NCI-H446 treated with DMSO at 0.1 percent for 48 hours (cell line): ENCODE measurements at places on chromosomes 7 and 10.

DNA sequence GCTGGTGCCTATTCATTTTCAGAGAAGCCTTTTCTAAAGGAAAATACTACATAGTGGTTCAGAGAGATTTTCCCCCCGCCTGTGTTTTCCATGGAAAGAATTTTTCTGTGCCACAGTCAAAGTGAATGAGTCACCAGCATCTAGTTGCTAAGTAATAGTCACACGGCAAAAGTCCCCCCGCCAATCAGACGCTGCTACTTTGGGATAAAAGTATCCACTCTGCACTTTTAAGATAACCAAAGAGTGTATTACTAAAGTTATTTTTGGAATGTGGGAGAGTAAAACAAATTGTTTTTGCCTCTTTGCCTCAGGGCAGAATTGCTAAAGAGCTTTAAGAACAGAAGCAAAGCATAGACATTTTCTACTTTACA is 23.5 kb downstream of the ABLIM1 start:
- peak; percentile 42 for DNase-seq

DNA sequence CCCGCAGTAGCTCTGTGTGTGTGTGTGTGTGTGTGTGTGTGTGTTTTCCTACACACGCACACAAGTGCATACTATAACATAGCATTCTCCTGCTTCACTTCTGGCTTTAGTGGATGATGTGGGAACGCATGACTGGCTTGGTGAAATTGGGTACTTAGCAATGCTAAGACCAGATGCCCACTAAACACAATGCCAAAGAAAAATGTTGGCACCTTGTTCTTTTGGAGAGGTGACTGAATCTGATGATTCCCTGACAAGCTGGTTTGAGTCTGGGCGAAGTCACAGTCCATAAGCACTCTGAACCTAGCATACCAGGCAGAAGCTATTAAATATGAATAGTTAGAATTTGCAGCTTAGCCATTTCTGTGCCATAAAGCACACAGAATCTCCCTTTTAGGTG is 68.0 kb upstream of the CDCA7L start:
- DNase-seq = no peak

DNA sequence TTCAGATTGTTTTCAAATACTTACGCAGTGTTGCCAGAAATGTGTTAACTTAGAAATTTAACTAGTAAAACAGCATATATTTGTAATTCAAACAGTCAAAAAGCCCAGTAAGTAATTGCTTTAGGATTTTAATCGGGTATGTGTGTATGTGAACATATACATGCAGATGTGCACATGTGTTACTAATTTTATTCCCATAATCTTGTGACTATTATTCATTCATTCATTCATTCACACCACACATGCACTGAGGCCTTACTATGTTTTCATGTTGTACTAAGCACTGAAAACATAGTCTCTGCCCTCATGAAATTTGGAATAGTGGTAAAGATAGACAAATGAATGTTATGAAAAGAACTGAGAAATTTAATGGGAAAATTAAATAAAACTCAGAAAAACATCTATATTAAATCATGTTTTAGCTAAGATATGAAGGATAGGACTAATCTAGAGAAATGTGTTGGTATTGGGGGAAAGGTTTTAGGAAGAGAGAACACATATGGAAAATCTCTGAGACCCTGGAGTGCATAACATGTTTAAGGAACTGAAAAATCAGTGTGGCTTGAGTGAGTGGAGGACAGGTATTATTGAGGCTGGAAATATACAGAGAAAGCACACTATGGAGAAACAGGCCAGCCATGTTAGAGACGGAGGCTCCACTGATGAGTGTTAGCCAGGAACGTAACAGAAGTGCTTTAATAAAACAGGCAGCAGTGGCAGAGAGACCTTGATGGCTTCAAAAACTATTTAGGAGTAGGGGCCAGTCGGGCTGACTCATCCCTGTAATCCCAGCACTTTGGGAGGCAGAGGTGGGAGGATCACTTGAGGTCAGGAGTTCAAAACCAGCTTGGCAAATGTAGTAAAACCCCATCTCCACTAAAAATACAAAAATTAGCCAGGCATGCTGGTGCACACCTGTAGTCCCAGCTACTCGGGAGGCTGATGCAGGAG is 80.3 kb downstream of the HDAC9 start:
- DNase-seq = no peak

- no peak for DNase-seq
Observed at GRCh38 chr7:151936207-151936606, 20.0 kb upstream of the GALNTL5 start.

DNA sequence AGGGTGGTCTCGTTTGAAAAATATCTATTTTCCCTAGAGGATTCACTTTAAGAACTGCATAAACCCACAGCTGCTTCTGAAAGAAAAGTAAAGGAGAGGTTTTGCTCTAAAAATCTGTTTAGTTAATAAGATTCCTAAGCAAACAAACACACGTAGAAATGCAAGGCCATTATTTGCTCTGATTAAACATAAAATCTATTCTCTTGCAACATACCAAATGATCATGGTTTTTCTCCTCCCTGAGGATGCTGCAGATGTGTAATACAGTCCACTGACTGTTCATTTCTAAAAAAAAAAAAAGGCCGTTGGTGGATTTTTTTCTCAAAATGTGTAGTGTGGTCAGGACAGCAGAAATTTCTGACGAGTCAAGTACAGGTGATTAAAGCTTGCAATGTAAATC is 98.6 kb downstream of the BUB3 start:
- no peak for DNase-seq

DNA sequence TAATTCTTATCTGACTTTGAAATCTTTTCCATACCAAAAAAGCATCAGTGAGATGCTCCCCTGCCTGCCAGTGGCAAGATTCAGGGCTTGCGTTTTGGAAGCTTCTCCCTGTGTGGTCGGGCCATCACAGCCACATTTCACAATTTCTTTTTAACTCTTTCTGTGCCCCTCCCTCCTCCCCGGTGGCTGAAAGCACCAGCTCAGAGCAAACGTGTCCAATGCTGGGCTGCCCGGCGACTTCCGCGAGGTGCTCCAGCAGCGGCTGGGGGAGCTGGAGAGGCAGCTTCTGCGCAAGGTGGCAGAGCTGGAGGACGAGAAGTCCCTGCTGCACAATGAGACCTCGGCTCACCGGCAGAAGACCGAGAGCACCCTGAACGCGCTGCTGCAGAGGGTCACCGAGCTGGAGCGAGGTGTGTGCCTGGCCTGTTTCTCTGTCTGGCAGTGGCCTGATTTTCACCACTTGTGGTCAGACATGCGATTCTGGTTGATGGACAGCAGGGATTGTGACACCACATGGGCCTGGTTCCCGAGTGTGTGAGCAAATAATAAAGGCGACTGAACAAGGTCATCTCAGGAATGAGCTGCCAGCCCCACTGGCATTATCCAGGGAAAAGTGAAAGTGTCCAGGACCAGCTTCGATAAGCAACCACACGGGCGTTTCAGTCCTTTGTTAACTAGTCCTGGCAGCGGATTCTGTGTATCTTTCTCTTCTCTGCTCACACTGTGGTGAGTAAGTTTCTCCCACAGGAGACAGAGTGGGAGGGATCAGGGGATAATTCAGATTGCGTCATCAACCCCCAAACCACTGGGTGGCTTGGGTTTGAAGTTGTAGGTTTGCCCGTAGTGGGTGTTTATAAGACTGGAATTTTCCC is 2.6 kb downstream of the NPTX2 start:
- DNase-seq = no peak

GRCh38 chr10:80518807-80519360 is 18.8 kb upstream of the SH2D4B start:
- DNase-seq = no peak

DNA sequence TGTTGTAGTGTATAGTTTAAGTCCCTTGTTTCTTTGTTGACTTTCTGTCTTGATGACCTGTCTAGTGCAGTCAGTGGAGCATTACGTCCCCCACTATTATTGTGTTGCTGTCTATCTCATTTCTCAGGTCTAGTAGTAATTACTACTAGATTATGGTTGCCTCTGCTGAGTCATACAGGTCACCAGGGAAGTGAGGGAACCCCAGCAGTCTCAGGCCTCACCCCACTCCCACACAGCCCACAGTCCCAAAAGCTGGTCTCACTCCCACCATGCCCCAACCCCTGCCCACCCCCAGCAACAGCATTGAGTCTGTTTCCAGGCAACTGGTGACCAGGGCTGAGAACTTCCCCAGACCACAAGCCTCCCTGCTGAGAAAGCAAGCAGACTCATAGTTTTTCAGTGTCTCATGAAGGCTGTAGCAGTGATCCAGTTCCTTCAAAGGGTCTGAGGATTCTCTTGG is 88.0 kb downstream of the PLXDC2 start:
- no peak for DNase-seq
